Hematopoietic multipotent progenitor cell treated with erythropoietin and hydrocortisone succinate and interleukin-3 and kit ligand, for 4 days (in vitro differentiated cells): ENCODE measurements at places on chromosomes 12 and 14.
A peak's percentile ranks its signal among the peaks of the same experiment; 100 is the strongest.

GRCh38 chr12:45907955-45908354 lies 82.4 kb downstream of the SCAF11 start:
- DNase-seq, result peak; percentile 58

DNA sequence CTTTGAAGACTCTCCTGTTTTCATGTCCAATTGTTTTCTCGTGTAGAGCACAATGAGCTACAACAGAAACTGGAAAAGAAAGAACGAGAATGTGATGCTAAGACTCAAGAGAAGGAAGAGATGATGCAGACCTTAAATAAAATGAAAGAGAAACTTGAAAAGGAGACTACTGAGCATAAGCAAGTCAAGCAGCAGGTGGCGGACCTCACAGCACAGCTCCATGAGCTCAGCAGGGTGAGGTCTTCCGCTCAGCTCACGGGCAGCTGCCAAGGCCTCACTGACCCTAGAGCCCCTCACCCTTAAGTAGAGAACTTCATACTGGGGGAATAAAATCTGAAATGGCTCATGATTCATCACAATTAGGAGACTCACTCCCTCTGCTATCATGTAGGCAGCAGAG lies 134.7 kb downstream of the GPR135 start:
- DNase-seq, result no peak

DNA sequence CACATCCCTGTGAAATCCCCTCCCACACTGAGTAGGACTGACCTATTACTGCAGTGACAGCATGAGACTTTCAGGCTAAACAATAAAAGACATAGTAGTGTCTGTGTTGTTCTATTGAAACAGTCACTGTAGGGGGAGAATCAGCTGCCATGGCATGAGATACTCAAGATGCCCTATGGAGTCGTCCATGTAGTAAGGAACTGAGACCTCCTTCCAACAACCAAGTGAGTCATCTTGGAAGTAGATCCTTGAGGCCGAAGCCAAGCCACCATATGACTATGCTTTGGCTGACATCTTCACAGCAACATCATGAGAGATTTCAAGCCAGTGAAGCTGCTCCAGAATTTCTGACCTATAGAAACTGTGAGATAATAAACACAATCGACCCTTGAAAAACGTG lies 12.1 kb upstream of the LRP6 start:
- no peak for DNase-seq

GRCh38 chr12:20513189-20513588 lies 144.9 kb downstream of the PDE3A start:
- DNase-seq, result no peak

GRCh38 chr12:104458694-104459367 lies 2.1 kb downstream of the CHST11 start:
- peak; percentile 67 for DNase-seq

DNA sequence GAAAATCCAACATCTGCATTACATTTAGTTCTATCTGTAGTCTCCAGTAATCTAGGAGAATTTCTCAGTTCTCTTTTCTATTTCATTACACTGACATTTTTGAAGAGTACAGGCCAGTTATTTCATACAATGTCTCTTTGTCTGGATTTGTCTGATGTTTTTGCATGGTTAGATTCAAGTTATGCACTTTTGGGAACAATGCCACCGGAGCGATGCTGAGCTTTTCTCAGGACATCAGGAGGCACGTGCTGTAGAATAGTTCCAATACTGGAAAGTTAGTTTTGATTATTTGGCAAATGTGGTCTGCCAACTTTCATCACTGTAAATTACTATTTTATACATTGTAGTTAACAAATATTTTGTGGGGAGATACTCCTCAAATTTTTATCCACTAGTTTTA lies 43.1 kb downstream of the ALDH1L2 start:
- no peak for DNase-seq

GRCh38 chr14:64620910-64621309 lies 71.1 kb downstream of the PPP1R36 start:
- DNase-seq, result no peak

GRCh38 chr14:24325041-24325530 lies 9.8 kb downstream of the ADCY4 start:
- DNase-seq, result no peak

DNA sequence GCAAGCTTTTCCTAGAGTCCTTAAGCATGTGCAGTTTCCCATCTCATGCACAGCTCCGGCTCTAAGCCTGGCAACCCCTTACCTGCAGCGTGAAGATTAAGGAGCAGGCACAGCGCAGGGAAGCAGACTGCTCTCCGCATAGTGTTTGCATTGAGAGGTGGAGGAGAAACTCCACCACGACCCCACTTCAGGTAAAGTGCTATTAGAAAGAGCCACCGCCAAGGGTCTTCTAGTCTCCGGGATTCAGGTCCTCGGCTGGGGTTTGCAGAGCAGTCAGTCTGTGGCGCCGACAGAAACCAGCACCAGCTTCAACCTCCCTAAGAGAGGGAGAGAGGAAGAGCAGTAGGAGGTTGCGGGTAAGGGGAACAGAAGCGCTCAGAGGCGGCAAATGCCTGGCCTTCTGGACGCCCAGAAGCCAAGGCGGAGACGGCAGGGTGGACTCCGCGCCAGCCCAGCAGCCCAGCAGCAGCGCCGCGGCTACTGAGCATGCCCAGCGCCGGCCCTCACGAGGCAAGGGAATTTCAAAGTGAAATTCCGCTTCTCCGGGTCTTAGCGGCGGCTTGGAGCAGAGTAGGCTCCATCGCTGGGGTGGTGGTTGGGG lies at the start of gene PTPRR:
Gene PTPRR, minus strand, starts transcription at position 488 of the 601 bp plus-strand sequence. Its CDS starts 348 bp downstream, at position 140.
- no peak for DNase-seq

GRCh38 chr12:112969547-112970306 lies 8.6 kb upstream of the OAS2 start:
- DNase-seq, result no peak

DNA sequence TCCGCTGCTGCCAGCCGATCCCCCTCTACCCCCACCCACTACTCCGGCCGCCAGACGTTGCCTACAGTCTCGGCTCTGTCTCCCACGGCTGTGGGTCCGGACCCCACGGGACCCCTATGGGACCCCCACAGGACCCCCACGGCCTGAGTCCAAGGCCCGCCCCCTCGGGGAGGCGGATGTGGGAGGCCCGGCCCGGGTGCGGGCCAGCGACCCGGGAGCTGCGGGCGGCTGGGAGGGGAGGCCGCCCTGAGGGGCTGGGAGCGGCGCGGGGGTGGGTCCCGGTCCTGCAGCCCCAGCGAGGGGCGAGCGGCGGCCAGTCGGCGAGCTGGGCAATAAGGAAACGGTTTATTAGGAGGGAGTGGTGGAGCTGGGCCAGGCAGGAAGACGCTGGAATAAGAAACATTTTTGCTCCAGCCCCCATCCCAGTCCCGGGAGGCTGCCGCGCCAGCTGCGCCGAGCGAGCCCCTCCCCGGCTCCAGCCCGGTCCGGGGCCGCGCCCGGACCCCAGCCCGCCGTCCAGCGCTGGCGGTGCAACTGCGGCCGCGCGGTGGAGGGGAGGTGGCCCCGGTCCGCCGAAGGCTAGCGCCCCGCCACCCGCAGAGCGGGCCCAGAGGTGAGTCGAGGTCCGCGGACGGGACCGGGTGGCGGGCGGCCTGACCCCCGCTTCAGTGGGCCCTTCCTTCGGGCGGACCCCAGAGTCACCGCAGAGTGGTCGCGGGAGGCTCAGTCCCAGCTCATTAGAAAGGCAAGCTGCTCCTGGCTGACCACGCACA lies at the start of gene ACVRL1:
Gene ACVRL1, plus strand, starts transcription at position 422 of the 773 bp plus-strand sequence. CDS start 4,971 bp downstream, outside the sequence.
- DNase-seq, result no peak

DNA sequence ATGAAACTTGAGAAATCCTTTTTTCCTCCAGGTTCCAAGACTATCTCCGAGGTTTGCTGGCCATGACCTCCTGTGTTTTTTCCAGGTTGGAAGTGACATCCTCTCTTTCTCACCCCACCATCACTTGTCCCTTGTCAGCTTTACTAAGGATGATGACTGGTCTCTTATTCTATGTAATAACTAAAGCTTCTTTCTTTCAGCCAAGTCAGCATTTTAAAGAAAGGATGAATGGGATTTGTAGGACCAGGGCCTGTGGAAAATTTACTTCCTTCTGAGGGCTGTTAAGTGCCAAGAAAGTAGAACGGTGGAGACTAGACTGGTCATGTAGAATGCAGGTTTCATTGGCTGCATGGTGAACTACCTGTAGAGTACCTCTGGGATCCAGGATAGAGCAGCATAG lies 73.6 kb downstream of the FIGNL2 start:
- DNase-seq, result no peak

DNA sequence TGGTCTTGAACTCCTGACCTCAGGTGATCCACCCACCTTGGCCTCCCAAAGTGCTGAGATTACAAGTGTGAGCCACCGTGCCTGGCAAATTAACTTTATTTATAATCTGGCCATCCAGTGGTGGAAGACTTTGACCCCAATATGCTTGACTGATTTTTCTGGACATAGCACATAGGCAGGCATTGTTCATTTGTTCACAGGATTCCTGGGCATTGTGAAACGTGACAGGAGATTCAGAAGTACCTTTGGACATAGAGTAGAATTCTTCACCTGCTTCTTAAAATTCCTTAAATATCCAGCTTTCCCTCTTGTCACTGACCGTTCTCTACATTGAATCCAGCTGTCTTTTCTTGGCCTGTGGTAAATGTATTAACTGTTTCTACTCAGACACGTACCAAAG lies 103.1 kb downstream of the SCN8A start:
- DNase-seq, result no peak

DNA sequence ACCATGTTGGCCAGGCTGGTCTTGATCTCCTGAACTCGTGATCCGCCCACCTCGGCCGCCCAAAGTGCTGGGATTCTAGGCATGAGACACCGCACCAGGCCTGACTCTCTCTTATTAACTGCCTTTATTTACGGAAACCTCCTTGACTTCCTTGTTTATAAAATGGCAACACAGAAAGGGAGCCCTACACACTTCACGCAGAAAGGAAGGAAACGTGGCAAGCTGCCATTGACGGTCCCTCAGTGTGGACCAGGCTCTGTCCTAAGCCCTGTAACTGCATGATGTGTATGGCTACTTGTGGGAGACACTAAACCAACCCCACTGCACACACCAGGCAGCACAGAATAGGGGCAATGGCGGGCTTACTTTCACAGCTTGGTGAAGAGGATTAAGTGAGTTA lies 11.7 kb downstream of the CINP start:
- DNase-seq, result no peak

- DNase-seq, result no peak
Observed at GRCh38 chr12:117347588-117347987, 13.8 kb downstream of the NOS1 start.

GRCh38 chr14:49218436-49219092 lies 367.6 kb downstream of the RPS29 start:
- DNase-seq, result no peak
